ENCODE measurements at places on chromosomes 3 and 15.

DNA sequence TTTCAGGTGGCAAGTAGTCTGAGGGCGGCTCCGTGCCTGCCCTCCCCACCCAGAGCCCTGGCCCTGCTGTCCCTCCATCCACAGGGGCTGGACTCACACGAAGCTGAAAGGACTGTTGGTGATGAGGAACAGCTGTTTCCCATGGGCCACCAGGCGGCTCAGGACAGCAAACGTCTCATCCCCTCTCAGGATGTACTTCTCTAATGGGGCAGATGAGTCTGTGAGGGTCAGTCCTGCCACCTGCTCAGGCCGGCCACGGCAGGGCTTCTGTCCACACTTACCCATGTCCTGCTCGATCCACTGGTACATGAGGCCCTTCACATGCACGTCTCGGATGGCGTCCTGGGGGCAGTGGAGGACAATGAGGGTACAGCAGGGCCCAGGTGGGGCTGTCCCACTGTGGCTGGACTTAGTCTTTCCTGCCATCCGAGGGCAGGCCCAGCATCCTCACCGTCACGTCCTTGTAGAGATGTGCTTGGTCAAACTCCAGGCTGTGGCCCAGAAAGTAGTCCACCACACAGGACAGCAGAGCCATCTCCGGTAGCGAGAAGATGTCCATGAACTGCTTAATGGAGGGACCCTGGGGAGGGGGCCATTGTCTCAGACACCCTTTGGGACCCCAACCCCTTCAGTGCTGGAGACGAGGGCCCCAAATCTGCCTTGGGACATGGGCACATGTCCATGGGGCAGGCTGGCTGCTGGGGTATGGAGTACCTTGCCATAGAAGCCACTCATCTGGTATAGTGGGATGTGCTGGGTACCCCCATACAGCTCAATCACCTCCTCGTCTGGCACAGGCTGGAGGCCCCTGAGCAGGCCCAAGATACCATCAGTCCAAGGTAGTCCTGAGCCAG is 5.7 kb downstream of the NT5DC2 start:
- DNase-seq: no peak

DNA sequence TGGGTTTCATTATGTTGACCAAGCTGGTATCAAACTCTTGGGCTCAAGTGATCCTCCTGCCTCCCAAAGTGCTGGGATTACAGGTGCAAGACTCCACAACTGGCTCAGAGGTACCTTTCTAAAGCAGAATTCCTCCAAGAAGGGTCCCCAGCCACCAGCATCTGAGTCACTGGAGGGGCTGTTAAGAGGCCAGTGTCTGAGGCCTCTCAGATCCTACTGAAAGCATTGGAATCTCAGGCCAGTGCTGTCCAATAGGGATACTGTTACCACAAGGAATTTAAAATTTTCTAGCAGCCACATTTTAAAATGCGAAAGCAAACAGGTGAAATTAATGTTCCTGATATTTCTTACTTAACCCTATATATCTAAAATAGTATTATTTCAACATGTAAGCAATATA is 1.3 kb downstream of the CAV3 start:
- DNase-seq: no peak

DNA sequence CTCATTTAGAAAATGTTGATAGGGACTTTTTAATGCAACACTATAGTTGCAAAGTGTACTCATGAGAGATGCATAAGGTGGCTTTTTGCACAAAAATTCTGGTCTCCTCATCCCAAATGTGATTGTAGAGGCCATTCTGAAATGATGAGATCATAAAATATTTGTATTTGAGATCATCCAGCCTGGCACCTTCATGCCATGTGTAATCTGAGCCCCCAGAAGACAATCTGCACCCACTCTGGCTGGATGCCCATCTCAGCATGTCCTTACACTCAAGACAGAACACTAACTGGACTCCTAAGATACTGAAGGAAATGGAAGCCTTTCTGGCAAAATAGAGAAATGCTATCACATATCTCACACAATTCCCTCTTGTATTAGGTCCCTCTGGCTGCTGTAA is 49.2 kb downstream of the SLC7A14 start:
- no peak for DNase-seq

GRCh38 chr3:36919439-36920160 is 25.3 kb downstream of the TRANK1 start:
- no peak for DNase-seq

- no peak for DNase-seq
Measured at GRCh38 chr3:155138677-155139076, 58.6 kb downstream of the MME start.

- no peak for DNase-seq
Measured at GRCh38 chr3:115912372-115912771, 289.1 kb downstream of the GAP43 start.

- no peak for DNase-seq
Measured at GRCh38 chr3:143207338-143207961, 87.9 kb downstream of the CHST2 start.

DNA sequence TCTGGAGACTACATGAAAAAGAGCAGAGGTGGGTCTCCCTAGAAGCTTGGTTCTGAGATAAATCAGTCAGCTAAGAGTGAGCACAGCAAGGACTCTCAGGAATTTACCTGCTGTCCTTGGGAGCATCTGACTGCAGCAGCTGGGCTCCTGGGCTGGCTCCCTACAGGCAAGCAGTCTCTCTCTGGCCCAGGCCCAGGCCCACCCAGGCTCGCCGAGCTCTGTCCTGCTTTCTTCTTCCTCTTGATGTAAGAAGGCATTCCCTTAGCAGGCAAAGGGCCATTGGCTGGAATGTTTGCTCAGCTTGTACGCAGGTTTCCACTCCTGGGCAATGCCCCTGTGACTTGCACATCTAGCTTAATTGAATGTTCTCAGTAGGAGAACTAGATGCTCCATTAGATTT is 4.3 kb upstream of the RBP2 start:
- DNase-seq: no peak

DNA sequence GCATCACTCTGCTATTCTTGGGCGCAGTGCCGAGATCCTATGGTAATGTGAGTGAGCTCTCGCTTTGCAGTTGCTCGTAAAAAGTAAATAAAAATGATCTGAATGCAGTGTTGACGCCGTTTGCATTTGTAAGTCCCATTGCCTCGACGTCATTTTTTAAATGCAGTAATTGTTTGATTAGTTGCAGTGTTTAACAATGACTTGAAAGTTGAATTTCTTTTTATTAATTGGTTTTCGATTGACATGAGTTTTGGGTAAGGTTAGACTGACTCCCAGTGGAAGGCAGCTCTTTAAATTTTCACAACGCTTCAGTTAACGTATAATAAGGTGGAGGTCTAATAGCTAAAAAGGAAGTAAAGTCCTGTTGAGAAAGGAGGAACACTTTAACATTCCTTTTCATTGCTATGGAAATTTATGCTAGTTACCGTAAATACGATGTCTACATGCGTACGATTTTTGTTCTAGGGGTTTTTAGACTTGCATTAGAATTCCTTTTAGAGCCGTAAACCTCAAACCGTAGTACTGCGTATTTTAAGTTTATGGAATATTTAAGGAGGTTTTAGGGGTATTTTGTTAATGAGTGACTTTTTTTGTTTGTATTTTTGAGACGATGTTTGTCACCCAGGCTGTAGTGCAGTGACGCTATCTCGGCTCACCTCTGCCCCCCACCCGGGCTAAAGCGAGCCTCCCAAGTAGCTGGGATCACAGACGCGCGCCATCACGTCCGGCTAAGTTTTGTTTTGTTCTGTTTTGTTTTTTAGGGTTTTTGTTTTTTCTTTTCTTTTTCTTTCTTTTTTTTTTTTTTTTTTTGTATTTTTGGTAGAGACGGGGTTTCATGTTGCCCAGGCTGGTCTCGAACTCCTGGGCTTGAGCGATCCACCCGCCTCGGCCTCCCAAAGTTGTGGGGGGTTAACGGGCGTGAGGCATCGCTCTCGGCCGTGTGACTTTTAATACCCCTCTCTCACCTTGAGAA is 1.4 kb downstream of the MORF4L1 start:
- peak; percentile 69 for DNase-seq

DNA sequence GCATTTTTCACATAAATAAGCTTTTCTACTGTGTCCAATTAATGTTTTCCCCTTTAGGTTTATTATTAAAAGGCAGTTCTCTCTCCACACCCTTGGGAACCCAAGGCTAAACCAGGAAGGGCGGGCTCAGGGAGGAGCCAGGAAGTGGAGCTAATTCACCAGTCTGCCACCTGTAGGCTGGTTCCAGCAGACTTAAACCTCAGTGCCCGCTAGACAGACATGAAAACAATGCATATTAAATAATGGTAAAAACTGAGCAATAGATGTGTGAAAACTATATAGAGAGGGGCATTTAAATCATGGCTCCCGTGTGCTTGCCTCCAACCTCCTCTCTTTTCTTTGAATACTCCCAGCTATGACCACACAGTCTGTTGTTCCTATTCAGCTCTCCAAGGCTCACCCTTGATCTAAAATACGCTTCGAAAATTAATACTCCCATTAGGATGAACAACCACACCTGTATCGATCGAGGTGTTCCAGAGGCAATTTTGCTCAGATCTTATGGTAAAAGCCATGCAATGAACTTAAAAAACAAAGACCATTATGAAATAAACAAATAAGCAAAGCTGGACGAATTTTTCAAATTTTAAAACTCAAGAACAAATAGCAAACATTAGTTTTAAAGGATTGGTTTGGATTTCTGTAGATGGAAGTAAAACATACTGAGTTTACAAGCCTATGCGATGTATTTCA is 253.3 kb downstream of the TJP1 start:
- DNase-seq: no peak

- no peak for DNase-seq
Measured at GRCh38 chr3:63429905-63430304, 151.8 kb downstream of the SYNPR start.

GRCh38 chr3:53216723-53217122 is 39.1 kb downstream of the TKT start:
- no peak for DNase-seq

GRCh38 chr15:64775551-64776401 is at the start of gene RBPMS2:
RBPMS2 (minus strand) TSS chr15:64775589; CDS start chr15:64775319, 270 bp downstream.
- DNase-seq: peak; percentile 3

- DNase-seq: no peak
Measured at GRCh38 chr3:160402221-160403027, 3.0 kb downstream of the SMC4 start.

Measured in CD4-positive, alpha-beta T cell treated with Interleukin-21 for 1 hour (primary cell).